Bronchus fibroblast of lung (primary cell): ENCODE measurements at places on chromosomes 7 and 10. TPM values are rescaled to one million over a fixed set of nuclear protein-coding genes. Genes with fewer than 3 reads are reported as not detected.

Gene PPP1R17
- not detected in 2 replicates for total RNA-seq

Gene CTAGE8
- not detected in 2 replicates for total RNA-seq

Gene SLK
- total RNA-seq: 13.4 and 19.2 TPM in 2 replicates

Gene HOXA6
- total RNA-seq: 3.0 and 3.9 TPM in 2 replicates

Gene RBM28
- 14.5 and 23.8 TPM in 2 replicates for total RNA-seq

Gene BBIP1
- total RNA-seq: 23.6 and 27.9 TPM in 2 replicates

Gene ECHDC3
- 29.8 and 33.4 TPM in 2 replicates for total RNA-seq

Gene ADCY1
- 0.15 and 0.17 TPM in 2 replicates for total RNA-seq

Gene MMS19
- 97.0 and 103 TPM in 2 replicates for total RNA-seq

Gene RBP4
- 2.8 and 5.5 TPM in 2 replicates for total RNA-seq
